ENCODE measurements at places on chromosomes 16 and 17. TPM values are rescaled to one million over a fixed set of nuclear protein-coding genes. Genes with fewer than 3 reads are reported as not detected.

The ICAM2 gene
- total RNA-seq, result 12.9 TPM

The ABCC3 gene
- total RNA-seq, result 1.3 TPM

The GAS2L2 gene
- total RNA-seq, result not detected

The MPO gene
- 0.48 TPM for total RNA-seq

The ARHGAP44 gene
- total RNA-seq, result 5.9 TPM

The SLC35G3 gene
- total RNA-seq, result not detected

The TBC1D3 gene
- not detected for total RNA-seq

The LAT gene
- total RNA-seq, result 2.9 TPM

The SCGB1C2 gene
- not detected for total RNA-seq

The KRT23 gene
- total RNA-seq, result 24.2 TPM

The GRN gene
- 521 TPM for total RNA-seq

The SLC16A6 gene
- total RNA-seq, result 0.38 TPM

- DNase-seq, result no peak
These were observed 10.1 kb upstream of the KRTAP17-1 start for GRCh38 chr17:41325611-41326010.

GRCh38 chr17:64103391-64104364 lies 26.3 kb downstream of the ERN1 start:
- DNase-seq, result no peak

DNA sequence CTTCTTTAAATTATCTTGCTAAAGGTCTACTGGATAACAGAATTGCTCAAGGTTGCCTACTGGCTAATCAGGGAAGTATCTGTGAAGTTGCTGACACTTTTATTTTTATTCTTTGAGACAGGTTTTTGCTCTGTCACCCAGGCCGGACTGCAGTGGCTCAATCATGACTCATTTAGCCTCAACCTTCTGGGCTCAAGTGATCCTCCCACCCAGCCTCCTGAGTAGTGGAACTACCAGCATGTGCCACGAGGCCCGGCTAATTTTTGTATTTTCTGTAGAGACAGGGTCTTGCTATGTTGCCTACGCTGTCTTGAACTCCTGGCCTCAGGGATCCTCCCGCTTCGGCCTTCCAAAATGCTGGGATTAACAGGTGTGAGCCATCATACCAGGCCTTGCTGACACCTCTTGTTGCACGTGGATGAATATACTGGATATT lies 43.1 kb downstream of the GLG1 start:
- DNase-seq, result peak; percentile 42

GRCh38 chr17:77145612-77146245 lies 5.0 kb downstream of the SEC14L1 start:
- no peak for DNase-seq

DNA sequence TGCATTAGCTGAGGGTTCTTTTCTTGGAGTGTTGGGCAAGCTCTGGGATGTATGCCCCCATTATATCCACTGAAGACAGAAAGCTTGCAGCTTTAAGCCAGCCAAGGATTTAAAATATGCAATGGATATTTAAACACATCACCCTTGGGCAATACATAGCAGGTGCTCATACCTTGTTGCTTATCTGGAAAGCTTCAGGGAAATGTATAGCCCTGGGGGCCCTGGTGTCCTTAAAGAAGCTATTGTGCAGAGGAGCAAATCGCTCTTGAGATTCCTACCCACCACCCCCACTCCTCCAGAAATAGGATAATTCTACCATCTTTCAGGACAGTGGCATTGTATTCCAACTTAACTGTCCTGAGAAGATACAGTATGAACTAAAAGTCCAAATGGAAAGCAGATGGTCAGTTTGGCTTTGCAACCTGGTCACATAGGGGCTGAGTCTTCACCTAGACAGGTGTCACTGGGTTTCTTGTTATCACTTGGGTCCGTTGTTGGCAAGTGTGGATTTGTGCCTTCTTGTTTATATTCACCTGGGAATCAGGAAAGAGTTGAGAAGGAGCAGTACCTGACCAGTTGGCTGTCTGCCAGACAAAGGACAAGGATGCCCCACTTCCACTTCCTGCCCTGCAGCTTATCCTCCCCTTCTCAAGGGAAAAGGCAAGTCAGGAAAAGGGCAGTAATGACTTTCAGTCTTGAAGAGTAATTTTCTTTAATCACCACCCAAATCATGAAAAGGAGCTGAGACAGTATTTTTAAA lies 3.4 kb downstream of the ANKRD40CL start:
- DNase-seq, result no peak

GRCh38 chr16:78684030-78684611 lies 584.7 kb downstream of the WWOX start:
- DNase-seq, result no peak

DNA sequence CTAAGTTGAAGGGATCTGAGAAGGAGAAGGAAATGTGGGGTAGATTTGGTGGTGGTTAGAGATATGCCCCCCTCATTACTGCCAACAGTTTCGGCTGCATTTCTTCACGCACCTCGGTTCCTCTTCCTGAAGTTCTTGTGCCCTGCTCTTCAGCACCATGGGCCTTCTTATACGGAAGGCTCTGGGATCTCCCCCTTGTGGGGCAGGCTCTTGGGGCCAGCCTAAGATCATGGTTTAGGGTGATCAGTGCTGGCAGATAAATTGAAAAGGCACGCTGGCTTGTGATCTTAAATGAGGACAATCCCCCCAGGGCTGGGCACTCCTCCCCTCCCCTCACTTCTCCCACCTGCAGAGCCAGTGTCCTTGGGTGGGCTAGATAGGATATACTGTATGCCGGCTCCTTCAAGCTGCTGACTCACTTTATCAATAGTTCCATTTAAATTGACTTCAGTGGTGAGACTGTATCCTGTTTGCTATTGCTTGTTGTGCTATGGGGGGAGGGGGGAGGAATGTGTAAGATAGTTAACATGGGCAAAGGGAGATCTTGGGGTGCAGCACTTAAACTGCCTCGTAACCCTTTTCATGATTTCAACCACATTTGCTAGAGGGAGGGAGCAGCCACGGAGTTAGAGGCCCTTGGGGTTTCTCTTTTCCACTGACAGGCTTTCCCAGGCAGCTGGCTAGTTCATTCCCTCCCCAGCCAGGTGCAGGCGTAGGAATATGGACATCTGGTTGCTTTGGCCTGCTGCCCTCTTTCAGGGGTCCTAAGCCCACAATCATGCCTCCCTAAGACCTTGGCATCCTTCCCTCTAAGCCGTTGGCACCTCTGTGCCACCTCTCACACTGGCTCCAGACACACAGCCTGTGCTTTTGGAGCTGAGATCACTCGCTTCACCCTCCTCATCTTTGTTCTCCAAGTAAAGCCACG lies 28.3 kb downstream of the STH start:
- no peak for DNase-seq

DNA sequence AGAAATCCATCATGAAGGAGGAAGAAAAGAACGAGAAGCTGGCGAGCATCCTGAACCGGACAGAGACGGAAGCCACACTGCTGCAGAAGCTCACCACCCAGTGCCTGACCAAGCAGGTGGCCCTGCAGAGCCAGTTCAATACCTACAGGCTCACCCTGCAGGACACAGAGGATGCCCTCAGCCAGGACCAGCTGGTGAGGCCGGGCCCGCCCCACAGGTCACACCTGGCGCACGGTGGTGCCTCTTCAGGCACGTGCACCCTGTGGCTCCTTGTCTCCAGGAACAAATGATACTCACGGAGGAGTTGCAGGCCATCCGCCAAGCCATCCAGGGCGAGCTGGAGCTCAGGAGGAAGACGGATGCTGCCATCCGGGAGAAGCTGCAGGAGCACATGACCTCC lies 19.8 kb upstream of the GAA start:
- no peak for DNase-seq

GRCh38 chr17:40480501-40481003 lies 20.9 kb downstream of the TNS4 start:
- no peak for DNase-seq

DNA sequence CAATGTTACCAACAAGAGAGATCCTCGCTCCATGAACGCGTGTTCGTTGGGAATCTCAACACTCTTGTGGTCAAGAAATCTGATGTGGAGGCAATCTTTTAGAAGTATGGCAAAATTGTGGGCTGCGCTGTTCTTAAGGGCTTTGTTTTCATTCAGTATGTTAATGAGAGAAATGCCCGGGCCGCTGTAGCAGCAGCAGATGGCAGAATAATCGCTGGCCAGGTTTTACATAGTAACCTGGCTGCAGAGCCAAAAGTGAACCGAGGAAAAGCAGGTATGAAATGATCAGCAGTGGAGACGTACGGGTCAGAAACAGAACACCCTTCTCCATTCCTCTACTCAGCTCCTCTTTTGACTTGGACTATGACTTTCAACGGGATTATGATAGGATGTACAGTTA lies 13.3 kb downstream of the SOCS1 start:
- DNase-seq, result no peak

GRCh38 chr16:88983165-88983564 lies 6.2 kb upstream of the CBFA2T3 start:
- DNase-seq, result no peak
